Activated naive CD8-positive, alpha-beta T cell treated with anti-CD3 and anti-CD28 coated beads, Interleukin-2, amount 10 ng/mL, durations not matched to agents 7 days and 5 days (primary cell): ENCODE measurements at places on chromosomes 12 and 14. TPM values are rescaled to one million over a fixed set of nuclear protein-coding genes. Genes with fewer than 3 reads are reported as not detected.

RFLNA gene
- not detected for total RNA-seq

DNA sequence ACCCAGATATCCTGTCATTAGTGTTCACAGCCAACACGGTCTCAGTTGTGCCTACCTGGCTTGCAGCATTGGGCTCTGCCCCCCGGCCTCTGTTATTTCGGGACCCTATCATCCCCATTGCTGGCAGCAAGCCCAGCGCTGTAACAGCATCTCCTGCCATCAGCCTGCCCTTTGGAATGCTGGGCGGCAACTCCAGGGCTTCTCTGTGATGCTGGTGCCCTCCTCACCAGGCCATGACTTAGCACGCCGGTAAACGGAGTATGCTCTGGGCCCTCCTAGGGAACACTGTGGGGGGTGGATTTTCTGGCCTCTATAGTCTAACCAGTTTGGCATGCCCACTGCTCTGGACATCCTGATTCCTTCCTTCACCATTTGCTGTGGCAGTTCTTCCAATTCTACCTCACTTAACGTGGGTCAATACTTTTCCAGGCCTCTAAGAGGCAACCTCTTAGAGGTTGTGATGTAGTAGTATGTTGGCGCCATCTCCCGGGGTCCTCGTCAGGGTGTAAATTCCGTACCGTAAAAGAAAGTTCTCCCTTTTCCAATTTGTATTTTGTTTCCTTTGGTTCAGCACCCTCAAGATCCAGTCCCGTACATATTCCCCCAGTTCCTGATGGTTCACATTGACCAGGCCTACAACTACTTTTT, 80.0 kb downstream of the SINHCAF start:
- DNase-seq: no peak

- no peak for DNase-seq
Observed at GRCh38 chr12:13066459-13066858, 22.3 kb downstream of the FAM234B start.

DNA sequence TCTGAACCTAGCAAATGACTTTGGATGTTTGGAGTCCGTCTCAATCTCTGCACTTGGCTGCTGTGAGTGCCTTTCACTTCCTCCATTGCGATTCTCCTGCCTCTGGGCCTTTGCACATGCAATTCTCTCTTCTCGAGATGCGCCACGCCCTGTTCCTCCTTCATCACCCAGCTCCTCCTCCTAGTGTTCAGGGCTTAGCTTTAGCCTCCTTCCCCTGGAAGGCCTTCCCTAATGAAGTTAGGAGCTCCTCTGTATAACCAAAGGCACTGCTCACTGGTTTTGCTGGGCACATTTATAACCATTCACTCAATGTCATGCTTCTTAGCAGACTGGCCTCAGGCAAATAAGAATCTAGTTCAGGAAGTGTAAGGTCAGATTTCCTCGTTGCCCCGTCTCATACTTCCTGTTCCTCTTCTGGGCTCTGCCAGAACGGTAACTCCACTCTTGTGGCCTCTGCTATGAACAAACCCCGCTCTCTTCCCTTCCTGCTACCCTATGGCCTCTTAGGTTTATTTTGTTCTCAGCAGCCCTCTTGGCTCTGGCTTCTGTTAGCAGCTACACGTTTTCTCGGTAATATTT, 171.4 kb downstream of the CRADD start:
- DNase-seq: no peak

- no peak for DNase-seq
Observed at GRCh38 chr12:119565404-119565803, 28.2 kb upstream of the TMEM233 start.

DNA sequence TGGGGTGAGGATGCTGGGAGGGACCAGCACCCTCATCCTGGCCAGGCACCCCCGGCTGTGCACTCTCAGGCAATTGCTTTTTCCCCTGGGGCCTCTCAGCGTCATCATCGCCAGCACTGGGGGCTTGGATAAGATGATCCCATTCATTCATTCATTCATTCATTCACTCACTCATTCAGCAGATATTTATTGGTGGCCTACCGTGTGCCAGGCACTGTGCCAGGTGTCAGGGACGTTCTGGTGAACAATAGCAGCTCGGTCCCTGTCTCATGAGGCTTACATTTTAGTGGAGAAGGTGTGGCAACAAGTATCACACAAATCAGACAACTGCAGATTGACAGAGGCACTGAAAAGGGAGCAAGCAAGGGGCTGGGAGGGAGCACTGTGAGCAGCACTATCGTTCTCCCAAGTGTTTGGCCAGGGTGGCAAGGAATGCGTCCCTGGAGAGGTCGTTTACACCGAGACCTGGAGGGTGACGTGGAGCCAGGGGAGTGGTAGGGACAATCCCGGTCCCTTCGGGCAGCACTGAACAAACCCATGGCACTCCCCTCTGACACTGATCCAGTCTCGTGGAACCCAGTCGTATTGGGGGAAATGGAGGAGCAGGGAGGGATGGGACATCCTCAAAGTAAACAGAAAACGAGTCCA, 124.1 kb downstream of the PAPOLA start:
- no peak for DNase-seq

- DNase-seq: no peak
Observed at GRCh38 chr14:89936654-89937185, 17.8 kb downstream of the EFCAB11 start.
